Lung (tissue), 17 donors: ENCODE measurements at places on chromosomes 6 and 20. TPM values are rescaled to one million over a fixed set of nuclear protein-coding genes. Genes with fewer than 3 reads are reported as not detected.

DNA sequence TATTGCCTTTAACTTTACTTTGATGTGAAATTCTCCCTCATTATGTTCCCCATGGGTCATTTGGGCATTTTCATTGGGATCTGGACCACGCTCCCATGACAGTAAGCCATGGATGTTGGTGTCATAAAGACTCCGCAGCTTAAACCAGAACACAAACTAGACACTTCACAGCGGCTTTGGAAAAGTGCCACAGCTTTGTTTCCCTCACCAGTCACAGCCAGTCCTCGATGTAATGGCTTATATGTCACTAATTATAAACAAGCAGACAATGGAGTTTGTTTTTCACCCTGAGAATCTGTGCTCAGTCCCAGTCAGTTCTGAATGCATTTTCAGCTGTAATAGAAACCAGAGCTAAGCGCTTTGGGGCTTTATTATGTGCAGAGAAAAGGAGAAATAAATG, 23.2 kb upstream of the DAAM2 start:
- no peaks in the 10 kb centered on the region for H3K36me3 ChIP-seq
- H3K4me3 ChIP-seq: no peak overlapping the region
- DNase-seq: peak; percentile 33
- H3K27ac ChIP-seq: no peak overlapping the region

GRCh38 chr6:92945799-92946198, 473.6 kb downstream of the EPHA7 start:
- H3K36me3 ChIP-seq: no peaks in the 10 kb centered on the region
- no peak overlapping the region for H3K4me3 ChIP-seq
- H3K27me3 ChIP-seq: no peaks in the 10 kb centered on the region
- H3K4me1 ChIP-seq: no peaks in the 10 kb centered on the region

DNA sequence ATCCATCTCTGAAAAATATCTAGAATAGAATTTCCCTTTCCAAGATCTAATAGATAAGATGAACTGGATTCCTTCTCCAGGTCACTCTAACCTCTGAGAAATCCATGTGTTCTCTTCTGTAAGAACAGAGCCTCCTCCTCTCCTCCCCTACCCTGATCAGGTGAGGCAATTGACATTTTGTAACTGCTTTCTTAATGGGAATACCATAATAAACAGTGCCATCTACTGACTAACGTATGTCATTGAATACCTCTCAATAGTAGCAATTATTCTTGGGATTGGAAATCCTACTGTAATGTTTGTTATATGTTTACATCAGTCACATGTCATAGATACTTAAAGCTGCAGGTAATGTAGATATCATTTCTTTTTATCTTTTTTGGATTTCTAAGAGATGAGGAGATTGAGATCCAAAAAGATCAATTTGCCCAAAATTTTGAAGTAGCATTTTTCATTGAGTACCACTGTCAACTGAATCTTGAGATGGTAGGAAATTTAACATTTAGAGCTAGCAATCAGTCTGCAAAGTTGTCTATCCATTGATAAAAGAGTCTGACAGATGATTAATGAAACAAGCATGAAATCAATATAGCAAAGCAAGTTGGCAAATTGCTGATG, 365.8 kb upstream of the HSF2 start:
- no peaks in the 10 kb centered on the region for H3K27me3 ChIP-seq
- H3K4me3 ChIP-seq: no peak overlapping the region
- peak; percentile 81 for DNase-seq
- H3K36me3 ChIP-seq: no peaks in the 10 kb centered on the region
- no peak overlapping the region for H3K27ac ChIP-seq
- H3K4me1 ChIP-seq: no peaks in the 10 kb centered on the region

DNA sequence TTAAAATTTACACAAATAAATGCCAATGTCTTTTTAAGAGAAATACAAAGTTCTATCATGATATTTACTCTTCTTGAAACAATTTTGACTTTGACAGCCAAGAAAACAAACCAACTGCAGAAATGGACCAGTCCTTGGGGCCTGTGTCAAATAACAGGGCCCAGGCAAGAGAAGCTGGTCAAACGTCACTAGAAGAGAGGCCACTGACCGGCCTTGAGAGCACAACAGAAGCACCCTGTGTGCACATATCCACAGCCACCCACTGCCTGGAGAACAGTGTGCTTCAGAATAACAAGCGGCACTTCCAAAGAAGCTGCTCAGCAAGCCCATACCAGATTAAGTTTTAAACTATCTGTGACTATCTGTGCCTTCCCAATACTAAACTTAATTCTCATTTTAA, 14.8 kb downstream of the APMAP start:
- H3K27ac ChIP-seq: no peak overlapping the region
- H3K4me3 ChIP-seq: no peak overlapping the region
- peaks cover 8% of the 10 kb centered on the region for H3K36me3 ChIP-seq
- H3K27me3 ChIP-seq: no peaks in the 10 kb centered on the region
- H3K4me1 ChIP-seq: no peaks in the 10 kb centered on the region

- no peak overlapping the region for H3K4me3 ChIP-seq
- DNase-seq: no peak
- H3K36me3 ChIP-seq: no peaks in the 10 kb centered on the region
- H3K4me1 ChIP-seq: no peaks in the 10 kb centered on the region
- no peaks in the 10 kb centered on the region for H3K27me3 ChIP-seq
Observed at GRCh38 chr6:143301188-143301587, 149.3 kb downstream of the ADAT2 start.

DNA sequence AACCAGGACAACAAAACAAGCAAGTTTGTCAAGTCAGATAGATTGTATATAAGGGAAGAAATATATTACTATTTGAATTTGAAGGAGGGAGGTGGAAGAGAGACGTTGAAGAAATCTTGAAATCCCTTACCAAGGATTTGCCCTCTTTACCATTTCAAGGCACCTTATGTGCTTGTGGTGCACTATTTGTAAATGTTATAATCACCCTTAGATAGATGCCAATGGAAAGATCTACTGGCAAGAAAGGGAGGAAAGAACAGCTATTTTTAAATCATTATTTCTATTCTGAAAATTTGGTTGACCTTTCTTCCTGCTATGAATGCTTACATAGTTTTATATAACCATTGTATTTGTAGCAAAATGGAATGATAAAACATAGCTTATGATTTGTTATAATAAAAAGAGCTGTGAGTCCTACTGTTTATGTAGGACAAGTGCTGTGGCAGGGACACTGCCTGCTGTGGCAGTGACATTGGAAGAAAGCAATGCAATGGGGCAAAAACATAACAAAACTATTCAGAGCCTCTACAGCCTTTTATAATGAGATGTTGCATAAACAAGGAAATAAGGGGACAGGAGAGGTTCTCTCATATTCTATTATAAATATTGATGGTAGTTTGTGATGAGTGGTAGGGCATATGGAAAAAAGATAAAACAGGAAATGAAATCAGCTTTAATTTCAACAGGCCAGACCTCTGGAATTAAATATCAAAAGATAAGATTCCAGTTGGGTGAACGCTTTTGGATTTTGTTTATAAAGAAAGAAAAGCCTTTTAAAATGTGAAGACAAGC, 1145.2 kb upstream of the GJE1 start:
- H3K4me1 ChIP-seq: no peaks in the 10 kb centered on the region
- no peak overlapping the region for H3K27ac ChIP-seq
- H3K4me3 ChIP-seq: no peak overlapping the region
- H3K27me3 ChIP-seq: no peaks in the 10 kb centered on the region
- no peaks in the 10 kb centered on the region for H3K36me3 ChIP-seq
- DNase-seq: peak; percentile 13

GRCh38 chr6:134519465-134519864, 201.6 kb upstream of the SGK1 start:
- DNase-seq: peak; percentile 46
- H3K4me3 ChIP-seq: no peak overlapping the region
- H3K27me3 ChIP-seq: no peaks in the 10 kb centered on the region
- H3K36me3 ChIP-seq: no peaks in the 10 kb centered on the region
- H3K27ac ChIP-seq: no peak overlapping the region

DNA sequence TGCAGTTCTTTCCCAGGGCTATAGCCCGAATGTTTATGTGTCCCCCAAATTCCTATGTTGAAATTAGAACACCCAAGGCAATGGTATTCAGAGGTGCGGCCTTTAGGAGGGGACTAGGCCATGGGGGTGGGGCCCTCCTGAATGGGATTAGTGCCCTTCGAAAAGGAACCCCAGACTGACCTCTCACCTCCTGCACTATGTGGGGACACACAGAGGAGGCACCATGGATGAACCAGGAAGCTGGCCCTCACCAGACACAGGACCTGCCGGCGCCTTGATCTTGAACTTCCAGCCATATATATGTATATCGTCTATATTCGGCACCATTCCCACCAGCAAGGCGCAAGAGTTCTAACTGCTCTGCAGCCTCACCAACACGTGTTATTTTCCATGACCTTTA, 101.5 kb upstream of the BHLHE23 start:
- no peaks in the 10 kb centered on the region for H3K4me1 ChIP-seq
- no peaks in the 10 kb centered on the region for H3K27me3 ChIP-seq
- H3K36me3 ChIP-seq: no peaks in the 10 kb centered on the region
- H3K4me3 ChIP-seq: no peak overlapping the region
- no peak for DNase-seq

DNA sequence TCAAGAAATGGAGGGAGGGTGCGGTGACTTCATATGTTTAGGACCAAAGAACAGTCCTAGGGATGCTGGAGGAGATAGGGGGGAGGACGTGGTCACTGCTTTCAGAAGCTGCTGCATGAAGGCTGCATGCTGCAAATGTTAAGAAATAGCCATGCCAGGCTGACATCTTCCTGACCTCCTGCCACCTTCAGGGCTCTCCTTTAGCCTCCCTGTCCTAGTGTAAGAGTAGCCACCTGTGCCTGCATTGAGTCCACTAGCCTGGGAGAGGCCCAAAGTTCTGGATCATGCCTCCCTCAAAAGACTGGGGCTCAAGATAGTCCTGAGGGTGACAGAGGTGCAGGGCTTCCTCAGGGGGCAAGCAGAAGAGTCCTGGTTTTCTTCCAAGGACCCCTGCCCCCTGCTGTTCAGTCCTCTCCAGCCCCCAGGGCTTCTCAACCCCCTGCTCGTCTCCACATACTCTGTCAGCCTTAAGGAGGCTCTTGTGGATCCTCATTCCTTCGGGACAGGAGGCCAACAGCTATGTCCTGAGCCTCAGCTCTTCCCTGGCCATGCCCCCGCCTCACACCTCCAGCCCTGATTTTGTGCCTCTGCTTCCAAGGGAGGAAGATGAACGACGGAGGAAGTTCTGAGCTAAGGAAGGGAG, 96.3 kb downstream of the MRPL14 start:
- H3K4me3 ChIP-seq: no peak overlapping the region
- H3K36me3 ChIP-seq: no peaks in the 10 kb centered on the region
- H3K4me1 ChIP-seq: peaks cover 17% of the 10 kb centered on the region
- no peak for DNase-seq

GRCh38 chr6:53313784-53314400, 34.9 kb downstream of the ELOVL5 start:
- H3K27ac ChIP-seq: no peak overlapping the region
- H3K27me3 ChIP-seq: no peaks in the 10 kb centered on the region
- peaks cover 7% of the 10 kb centered on the region for H3K4me1 ChIP-seq

DNA sequence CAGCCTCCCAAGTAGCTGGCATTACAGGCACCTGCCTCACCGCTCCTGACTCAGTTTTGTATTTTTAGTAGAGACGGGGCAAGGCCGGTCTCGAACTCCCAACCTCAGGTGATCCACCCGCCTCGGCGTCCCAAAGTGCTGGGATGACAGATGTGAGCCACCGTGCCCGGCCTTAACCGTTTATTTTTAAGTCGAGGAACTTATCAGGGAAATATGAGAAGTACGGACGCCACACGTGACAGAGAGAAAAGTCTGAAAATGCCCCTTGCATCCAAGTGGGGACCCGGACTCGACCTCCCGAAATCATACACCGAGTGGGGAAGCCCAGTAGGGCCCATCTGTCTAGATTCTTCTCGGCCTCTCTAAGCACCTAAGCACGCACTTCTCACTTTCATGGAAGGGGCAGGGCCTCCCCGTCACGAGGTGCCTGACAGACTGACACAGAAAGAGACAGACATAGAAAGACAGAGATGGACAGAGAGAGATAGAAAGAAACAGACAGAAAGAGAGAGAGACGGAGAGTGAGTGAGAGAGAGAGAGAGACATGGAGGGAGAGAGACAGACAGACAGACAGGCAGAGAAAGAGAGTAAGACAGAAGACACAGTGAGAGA, 756.5 kb upstream of the DEFB115 start:
- DNase-seq: no peak
- H3K27me3 ChIP-seq: no peaks in the 10 kb centered on the region
- H3K4me3 ChIP-seq: no peak overlapping the region
- H3K36me3 ChIP-seq: no peaks in the 10 kb centered on the region

GRCh38 chr20:64237316-64237715, 18.2 kb upstream of the PCMTD2 start:
- no peaks in the 10 kb centered on the region for H3K27me3 ChIP-seq
- no peaks in the 10 kb centered on the region for H3K4me1 ChIP-seq
- DNase-seq: no peak
- no peak overlapping the region for H3K27ac ChIP-seq

GRCh38 chr20:8571611-8572010, 439.5 kb downstream of the PLCB1 start:
- no peak overlapping the region for H3K27ac ChIP-seq
- peaks cover 2% of the 10 kb centered on the region for H3K4me1 ChIP-seq
- no peaks in the 10 kb centered on the region for H3K36me3 ChIP-seq
- no peaks in the 10 kb centered on the region for H3K27me3 ChIP-seq
- no peak overlapping the region for H3K4me3 ChIP-seq

DNA sequence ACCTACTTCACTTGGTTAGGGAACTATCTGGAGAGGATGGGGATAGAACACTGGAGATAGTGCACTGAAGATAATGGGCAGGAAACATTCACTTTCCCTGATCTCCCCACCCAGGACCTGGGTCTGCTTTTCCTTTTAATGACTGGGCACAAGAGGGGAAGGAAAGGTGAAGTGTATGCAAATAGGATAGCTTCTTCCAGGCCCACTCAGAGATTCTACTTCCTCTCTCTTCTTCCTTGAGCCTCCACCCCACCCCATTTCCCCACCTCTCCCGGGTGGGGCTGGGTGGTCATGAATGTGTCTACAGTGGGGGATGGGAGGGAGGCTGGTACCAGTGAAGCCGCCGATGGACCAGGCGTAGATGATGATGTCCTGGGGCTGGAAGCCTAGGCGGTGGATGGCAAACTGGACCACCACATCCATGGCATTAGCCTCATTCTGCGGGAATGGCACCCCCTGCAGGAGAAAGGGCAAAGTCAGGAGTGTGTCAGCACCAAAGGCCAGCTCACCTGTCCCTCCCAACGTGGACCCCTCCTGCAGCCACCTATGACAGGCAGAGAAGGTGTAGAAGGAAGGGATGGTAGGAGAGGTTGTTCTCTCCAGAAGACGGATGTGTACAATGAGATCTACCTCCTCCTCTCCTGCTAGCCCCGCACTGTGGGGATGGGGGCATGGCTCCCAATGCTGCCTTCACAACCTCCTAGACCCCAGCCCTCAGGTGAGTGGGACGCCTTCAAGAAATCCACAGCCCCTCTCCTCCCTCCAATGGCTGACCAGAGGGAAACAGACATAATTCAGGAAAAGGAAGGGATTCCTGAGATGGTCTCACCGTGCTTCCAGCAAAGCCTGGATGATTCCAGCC, 8.6 kb upstream of the LY6G5C start:
- DNase-seq: no peak
- peaks cover 22% of the 10 kb centered on the region for H3K36me3 ChIP-seq
- H3K4me1 ChIP-seq: no peaks in the 10 kb centered on the region

Gene SLC26A8
- polyA plus RNA-seq: 1.1 TPM

Gene GRM4
- polyA plus RNA-seq: 0.02 TPM

Gene TPD52L1
- 15.6 TPM for polyA plus RNA-seq

Gene OR12D2
- not detected for polyA plus RNA-seq

Gene MAS1
- polyA plus RNA-seq: 0.02 TPM

Gene KCNK5
- polyA plus RNA-seq: 6.0 TPM

Gene MICB
- 10.2 TPM for polyA plus RNA-seq

Gene KLHDC3
- polyA plus RNA-seq: 52.7 TPM

Gene CASS4
- polyA plus RNA-seq: 4.5 TPM

Gene MYCT1
- polyA plus RNA-seq: 11.2 TPM

Gene PTPRT
- polyA plus RNA-seq: 1.7 TPM
